ENCODE measurements at places on chromosomes 3 and 15. TPM values are rescaled to one million over a fixed set of nuclear protein-coding genes. Genes with fewer than 3 reads are reported as not detected.

DNA sequence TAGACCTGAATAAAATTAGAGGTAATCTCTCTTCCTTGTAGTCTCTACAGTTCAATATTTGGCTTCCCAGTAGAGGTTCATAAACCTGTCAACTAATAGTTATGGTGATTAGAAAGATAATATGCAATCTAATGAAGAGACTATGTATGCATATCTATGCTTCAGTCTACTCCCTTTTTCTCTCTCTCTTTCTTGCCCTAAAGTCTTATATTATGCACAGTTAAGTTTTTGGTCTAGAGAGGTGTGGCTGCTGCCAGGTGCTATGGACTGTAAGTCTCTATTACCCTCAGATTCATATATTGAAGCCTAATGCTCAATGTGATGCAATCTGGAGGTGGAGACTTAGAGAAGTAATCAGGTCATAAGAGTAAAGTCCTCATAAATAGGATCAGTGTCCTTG, 413.7 kb downstream of the FGF12 start:
- DNase-seq = no peak

DNA sequence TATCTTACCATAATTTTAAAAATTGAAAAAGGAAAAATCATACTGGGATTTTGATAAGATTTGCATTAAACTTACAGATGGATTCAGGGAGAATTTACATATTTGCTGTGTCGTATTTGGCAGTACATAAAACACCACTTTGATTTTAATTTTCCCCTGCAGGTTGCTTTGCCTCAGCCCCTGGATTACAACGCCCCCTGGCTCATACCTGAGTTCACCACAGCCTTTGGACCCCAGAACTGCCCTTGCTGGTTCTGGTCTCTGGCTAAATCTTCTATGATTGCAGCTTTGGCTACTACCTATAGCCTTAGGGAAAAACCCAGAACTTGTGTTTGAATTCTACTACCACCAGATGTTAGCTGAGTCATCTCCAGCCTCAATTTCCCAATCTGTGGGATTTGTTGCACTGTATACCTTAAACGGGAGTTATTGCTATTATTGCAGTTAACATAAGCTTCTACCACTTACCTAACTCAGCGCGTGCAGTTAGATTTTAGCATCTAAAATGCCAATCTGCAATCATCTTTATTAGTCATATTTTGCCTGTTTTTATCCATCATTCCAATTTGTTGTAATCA, 315.7 kb upstream of the GADL1 start:
- DNase-seq = no peak

- no peak for DNase-seq
Measured at GRCh38 chr15:71547011-71547410, 263.3 kb upstream of the NR2E3 start.

DNA sequence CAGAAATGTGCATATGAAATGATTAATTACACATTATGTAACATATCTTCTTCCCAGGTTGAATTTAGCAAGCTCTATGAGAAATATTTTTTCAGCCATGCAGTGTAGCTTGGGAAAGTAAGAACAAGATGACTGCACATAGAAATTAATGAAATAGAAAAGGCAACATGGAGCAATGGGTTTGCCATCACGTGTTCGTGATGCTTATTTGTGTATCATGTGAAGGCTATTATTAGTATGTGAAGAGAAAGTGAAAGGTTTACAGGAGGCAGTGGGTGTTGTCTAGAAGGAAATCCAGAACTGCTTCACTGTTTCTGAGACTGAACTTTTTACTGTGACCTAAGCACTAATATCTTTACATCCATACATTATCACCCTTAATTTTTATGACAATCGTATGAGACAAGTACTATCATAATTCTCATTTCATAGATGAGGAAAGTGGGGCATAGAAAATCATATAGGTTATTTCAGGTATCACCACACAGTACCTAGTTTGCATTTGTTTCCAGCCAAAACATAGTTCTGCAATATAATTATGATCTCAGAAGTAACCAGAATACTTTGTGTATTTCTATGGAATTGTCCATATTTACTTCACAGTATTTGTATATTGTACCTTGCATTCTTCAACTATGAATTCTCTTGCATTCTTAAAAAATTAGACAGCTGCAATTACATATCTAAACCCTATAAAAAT, 14.9 kb downstream of the SERPINI1 start:
- DNase-seq = no peak

DNA sequence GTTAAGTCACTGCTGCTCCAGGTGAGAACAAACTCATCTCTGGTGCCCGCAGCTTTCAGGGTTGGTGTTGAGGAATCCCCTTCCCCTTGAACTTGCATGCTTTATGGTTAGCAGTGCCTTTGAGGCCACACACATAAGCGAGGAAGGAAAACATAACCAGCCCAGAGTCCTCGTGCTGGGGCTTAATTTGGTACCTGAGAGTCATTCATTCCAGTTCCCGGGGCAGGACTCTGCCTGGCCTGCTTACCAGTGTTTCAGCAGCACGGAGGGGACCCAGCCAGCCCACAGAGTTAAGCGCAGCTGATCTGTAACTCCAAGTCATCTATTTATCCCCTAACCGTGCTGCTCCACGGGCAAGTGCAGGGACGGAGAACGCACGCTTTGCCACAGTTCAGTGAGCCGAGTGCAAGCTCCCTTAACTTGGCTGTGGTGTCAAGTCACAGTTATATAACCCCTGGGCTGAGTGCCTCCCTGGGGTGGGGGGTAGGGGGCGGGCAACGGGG, 302.3 kb upstream of the ICE2 start:
- DNase-seq = no peak

DNA sequence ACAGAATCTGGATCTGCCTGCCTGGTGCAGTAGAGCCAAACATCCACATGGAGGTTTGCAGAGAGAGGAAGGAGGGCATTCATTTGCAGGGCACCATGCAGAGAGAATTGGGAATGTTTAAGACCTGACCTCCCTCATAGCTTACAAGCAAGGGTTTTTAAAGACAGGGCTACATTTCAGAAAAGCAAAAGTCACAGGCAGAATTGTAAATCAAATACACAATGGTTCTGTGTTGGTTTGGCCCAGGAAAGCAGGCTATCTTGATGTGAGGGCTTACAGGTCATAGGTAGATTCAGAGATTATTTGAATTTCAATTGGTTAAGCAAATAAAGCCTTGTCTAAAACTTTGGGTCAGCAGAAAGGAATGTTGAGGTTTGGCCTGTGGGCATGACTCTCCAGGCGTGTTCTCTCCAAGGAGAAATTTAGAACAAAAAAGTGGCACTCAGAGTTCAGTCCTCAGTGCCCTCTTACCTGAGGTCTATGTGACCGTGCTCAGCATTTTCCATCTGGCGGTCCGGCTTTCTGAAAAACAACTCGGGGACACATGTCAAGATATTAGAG, 91.5 kb downstream of the CD47 start:
- DNase-seq = no peak

COPS2 gene
- 68.9 TPM for total RNA-seq
